ENCODE measurements at places on chromosomes 7 and 10. TPM values are rescaled to one million over a fixed set of nuclear protein-coding genes. Genes with fewer than 3 reads are reported as not detected.

- DNase-seq: no peak
These were observed 19.2 kb downstream of the ST8SIA6 start for GRCh38 chr10:17435187-17435586.

GRCh38 chr10:93505075-93505474 is 8.7 kb downstream of the CEP55 start:
- DNase-seq: no peak

DNA sequence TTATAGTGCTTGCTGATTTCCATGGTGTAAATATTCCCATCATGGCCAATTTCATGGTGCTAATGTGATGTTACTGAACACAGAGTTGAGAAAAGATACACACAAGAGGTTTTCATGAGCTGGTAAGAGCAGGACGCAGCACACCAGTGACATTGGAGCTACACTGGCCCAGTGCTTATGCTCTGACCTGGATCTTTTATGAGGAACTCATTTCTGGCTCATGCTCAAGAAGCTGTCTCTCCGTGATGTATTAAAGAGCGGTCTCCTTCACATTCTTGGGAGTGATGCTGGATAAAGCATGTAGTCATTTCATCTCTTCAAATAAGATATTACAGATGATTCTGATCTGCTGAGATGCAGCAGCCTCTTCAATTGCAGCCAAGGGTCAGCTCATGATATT is 785.2 kb downstream of the GRID1 start:
- DNase-seq: no peak

- no peak for DNase-seq
These were observed 256.6 kb downstream of the ARHGAP21 start for GRCh38 chr10:24467136-24467535.

ARHGAP22 gene
- total RNA-seq: 3.4 TPM

CPED1 gene
- 32.8 TPM for total RNA-seq

KCNIP2 gene
- total RNA-seq: 568 TPM

RNLS gene
- total RNA-seq: 23.1 TPM

Measured in left ventricle myocardium superior (tissue), 1 donor.